ENCODE measurements at places on chromosomes 16 and 17.

DNA sequence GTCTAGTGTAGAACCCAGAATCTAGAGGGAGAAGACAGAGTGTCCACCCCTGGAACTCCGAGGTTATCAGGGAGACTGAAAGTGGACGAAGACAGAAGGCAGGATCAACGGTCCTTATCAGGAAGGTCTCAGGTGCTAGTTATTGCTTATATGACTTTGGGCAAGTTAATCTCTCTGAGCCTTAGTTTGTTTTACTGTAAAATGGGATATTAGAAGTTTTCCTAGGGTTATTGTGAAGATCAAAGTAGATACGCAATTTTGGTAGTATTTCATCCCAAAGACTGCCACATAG, 1.2 kb downstream of the RNF167 start:
- no peak for DNase-seq

GRCh38 chr17:59825533-59826322, 67.0 kb downstream of the TUBD1 start:
- no peak for DNase-seq

DNA sequence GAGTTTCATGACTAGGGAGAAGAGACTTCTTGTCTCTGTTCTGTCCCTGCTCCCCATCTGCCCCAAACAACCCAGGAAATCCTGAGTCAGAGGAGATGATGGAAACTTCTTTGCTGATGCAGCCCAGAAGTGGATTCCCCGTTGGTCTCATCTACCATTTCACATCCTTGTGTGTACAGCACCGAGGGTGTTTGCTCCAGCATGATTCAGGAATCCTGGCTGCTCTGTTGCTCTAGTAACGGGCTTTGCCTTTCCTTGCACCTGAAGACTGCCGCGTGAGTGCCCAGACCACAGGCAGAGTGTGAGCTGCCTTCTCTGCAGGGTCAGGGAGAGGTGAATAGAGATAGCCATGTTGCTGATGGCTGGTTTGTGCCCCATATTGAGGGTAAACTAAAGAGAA, 408.4 kb downstream of the CPPED1 start:
- no peak for DNase-seq

GRCh38 chr17:78672005-78672404, 94.8 kb upstream of the DNAH17 start:
- no peak for DNase-seq

GRCh38 chr16:16817196-16817595, 438.3 kb downstream of the NPIPA7 start:
- DNase-seq: no peak

Data from right renal cortex interstitium (tissue), 3 donors.